ENCODE measurements at places on chromosomes 12 and 14.

DNA sequence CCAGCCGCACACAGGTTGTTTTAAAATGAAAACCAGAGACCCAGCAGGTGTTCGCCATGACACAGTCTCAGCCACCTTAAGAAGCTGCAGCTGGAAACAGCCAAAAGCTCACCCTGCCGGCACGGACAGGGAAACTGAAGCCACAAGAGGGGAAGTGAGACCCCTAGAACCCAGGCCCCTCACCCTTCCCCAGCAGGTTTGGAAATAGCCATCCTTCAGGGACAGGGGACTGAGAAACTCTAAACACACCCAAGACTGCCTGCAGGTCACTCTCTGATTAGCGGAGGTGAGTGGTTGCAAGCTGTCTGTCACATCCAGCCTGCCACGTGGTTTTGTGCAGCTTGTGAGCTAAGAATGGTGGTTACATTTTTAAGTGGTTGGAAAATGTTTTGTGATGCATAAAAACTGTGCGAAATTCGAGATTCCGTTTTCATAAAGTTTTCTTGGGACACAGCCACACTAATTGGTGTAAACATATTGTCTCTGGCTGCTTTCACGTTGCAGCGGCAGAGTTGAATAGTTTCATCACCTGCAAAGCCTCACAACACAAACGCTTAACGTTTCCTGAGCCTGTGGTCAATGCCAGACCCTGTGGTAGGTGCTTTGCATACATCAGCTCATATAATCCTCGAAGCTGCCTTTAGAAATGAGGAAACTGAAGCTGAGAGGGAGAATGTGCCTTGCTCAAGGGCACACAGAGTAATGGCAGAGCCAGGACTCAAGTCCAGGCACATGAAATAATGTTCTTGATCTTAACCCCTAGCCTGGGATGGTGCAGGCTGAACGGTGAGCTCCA is 1.7 kb upstream of the SELPLG start:
- DNase-seq = peak; percentile 35

- no peak for DNase-seq
Measured at GRCh38 chr14:96299441-96299840, 43.4 kb downstream of the BDKRB1 start.

DNA sequence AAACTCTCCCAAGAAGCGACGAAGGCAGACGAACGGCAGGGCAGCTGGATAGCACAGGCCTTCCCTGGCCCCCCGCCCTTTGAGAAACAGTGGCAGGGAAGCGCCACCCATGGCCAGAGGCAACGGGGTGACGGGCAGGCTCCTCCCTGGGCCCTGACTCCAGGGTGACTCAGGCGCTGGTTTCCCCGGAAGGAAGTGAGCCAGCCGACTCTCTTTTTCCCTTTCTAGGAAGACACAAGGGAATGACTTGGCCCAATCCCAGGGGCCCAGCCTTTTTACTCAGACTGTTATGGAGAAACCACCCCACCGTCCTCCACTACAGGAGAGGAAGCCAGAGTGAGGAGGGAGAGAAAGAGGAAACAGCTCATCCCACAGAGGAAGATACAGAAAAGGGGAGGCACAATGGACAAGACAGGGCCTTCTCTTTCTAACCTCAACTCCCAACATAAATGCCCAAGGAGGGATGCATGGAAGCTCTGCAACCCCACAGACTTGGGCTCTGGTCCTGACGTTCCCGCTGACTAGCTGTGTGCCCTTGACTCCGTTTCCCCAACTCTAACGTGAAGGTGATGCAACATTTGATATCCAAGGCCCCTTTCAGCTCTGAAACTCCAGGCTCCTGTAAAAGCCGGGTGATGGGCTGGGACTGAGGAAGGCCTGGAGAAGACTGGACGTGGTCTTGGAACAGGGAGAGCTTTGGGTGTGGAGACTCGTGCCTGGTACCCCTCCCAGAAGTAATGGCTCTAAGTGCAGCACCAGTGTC is 27.9 kb downstream of the ACTN1 start:
- peak; percentile 29 for DNase-seq

GRCh38 chr12:95674631-95675030 is 115.9 kb downstream of the NTN4 start:
- DNase-seq = peak; percentile 10

GRCh38 chr12:29582677-29583272 is 85.3 kb upstream of the OVCH1 start:
- DNase-seq = no peak

DNA sequence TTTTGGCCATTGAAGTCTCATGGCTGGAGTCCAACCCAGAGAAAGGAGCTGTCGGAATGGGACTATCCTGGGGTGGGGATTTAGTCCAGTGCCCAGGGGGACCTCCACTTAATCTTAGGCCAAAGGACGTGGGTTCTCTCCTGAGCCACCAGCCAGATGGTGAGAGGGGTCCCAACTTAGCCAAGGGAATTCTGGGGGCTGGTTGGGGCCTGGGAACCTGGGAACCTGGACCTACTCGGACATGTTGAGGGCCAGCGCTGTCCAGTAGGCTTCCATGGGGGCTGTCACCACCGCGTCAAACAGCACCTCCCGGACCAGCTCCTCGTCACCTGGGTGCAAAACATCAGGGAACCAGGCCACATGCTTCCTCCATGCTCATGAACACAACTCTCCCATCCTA is 33.4 kb downstream of the LRTM2 start:
- DNase-seq = no peak

DNA sequence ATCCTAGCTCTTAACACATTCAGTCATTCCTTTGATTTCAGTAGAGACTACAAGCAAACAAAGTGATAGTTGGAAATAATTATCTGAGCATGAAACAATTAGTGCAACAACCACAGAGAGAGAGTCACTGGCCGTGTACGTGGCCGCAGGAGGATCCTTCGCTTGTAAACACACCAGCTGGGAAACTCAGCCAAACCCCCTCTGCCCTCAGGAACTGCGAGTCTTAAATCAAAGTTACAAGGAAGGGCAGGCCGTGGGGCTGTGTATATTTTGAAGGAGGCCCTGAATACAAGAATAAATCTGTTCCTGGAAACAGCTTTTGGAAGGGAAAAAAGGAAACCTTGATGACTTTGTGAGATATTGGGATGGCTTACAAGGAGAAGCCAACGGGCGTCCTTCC is 164.5 kb downstream of the ANO2 start:
- DNase-seq = no peak

- peak; percentile 66 for DNase-seq
Measured at GRCh38 chr14:68627868-68628604, 164.8 kb downstream of the ZFP36L1 start.

DNA sequence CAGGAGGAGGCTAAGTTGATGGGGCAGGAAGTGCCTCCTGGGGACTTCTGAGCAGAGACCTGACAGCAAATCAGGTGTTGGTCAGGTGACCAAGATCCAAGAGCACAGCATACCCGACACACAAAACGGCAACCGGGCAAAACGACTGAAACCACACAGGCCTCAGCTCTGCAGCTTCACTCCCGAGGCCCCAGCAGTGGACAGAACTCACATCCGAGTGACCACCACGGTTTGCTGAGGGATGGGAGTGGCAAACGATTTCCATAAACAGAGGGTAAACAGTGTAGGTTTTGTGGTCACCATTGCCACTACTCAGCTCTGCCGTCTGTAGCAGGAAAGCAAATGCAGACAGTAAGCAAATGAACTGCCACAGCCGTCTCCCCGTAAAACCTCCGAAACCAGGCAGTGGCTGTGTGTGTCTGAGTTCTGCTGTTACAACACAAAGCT is 14.4 kb downstream of the CHFR start:
- DNase-seq = no peak

- no peak for DNase-seq
Measured at GRCh38 chr14:90452366-90452765, 55.5 kb downstream of the CALM1 start.

- DNase-seq = peak; percentile 96
Measured at GRCh38 chr14:100213956-100214769, 24.8 kb upstream of the YY1 start.

DNA sequence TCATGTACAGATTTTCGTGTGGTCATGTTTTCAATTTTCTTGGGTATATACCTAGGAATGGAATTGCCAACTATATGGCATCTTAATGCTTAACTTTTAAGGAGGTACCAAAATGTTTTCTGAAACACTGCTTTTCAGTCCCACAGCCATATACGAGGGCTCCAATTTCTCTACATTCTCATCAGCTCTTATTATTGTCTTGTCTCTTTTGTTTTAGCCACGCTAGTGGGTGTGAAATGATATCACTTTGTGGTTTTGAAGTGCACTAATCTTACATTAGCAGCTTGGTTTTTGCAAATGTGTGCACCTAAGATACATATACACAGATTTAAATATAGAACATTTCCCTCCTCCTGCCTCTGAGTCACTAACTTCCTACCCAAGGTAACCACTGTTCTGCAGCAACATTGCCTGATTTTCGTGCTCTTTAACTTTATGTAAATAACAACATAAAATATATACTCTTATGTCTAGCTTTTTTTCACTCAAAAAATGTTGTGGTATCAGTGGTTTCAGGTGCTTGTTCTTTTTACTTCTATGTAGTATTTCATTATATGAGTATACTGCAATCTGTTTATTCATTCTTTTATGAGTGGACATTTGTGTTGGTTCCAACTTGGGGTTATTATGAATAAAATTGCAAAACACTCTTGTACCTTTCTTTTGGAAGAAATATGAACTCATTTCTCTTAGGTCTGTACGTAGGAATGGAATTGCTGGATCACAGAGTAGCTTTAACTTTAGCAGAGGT is 73.1 kb downstream of the ZFP36L1 start:
- no peak for DNase-seq

- DNase-seq = no peak
Measured at GRCh38 chr12:49902399-49903350, 1.0 kb downstream of the FAIM2 start.

GRCh38 chr14:105979446-105979845 is 453.1 kb downstream of the TMEM121 start:
- no peak for DNase-seq

- DNase-seq = no peak
Measured at GRCh38 chr14:71117839-71118743, 210.8 kb downstream of the PCNX1 start.

DNA sequence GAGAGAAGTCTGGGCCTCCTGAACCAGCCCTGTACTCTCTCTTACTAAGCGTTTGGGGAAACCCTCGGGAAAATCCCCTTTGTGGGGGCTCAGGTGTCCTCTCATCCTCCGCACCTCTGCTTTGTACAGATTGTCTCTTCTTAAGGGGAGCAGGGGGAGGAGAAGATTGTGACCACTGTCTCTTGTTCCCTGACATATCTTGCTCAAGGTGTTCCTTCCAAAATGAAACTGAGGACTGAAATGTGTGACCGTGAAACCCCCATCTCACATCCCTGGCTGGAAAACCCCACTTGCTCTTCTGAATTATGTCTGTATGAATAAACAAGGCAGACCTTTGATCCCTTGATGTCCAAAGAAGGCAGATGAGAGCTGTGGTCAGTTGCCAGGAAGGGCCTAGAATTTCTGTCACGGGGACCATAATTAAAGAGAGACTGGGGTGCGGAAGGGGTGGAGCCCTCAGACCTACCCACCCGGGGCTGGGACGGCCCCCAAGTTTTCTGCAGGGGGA is 369.8 kb downstream of the AACS start:
- no peak for DNase-seq

DNA sequence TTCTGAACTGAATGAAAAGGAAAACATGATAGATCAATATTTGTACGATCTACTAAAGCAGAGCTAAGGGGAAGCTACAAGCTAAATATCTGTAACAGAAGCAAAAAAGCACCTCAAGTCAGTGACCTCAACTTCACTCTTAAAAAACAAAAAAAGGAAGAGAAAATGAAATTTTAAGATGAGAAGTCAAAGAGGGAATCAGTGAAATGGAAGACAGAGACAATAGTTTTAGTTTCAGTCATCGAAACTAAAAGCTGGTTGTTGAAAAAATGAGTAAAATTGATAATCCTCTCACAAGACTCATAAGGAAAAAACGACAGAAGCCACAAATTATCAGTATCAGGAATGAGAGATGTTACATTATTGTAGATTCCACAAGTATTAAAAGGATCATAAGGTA is 11.9 kb upstream of the SLC2A13 start:
- no peak for DNase-seq

- DNase-seq = no peak
Measured at GRCh38 chr12:103687253-103687652, 100.2 kb downstream of the STAB2 start.

- DNase-seq = no peak
Measured at GRCh38 chr14:50622978-50623377, 45.1 kb downstream of the SAV1 start.

DNA sequence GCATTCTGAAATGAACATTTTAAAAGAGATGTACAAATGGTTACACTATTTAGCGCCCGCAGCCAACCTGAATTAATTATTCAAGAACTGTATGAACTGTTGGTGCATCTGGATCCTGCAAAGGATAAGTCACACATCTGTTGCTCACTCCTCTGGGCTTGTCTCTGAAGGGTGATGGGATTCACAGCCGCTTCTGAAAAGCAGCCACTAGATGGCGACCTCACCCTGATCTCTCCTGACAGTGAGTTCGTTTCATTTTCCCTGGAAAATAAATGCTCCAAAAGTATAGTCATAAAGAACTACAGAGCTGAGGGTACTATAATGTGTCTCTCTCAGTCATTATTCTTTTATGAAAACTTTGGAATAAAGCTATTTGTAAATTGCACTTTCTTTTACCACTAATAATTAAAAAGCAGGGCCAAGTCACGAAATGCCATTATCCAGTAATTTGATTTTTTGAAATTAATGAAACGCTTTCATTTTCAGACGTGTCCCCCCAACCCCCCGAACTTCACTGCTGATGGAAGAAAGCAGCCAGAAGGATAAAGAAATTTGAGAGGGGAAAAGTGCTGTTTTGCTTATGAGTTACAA is 789.6 kb downstream of the NRXN3 start:
- DNase-seq = peak; percentile 71

- no peak for DNase-seq
Measured at GRCh38 chr14:84806622-84807021, 723.3 kb upstream of the FLRT2 start.

GRCh38 chr12:67523538-67523937 is 125.0 kb upstream of the DYRK2 start:
- DNase-seq = no peak

DNA sequence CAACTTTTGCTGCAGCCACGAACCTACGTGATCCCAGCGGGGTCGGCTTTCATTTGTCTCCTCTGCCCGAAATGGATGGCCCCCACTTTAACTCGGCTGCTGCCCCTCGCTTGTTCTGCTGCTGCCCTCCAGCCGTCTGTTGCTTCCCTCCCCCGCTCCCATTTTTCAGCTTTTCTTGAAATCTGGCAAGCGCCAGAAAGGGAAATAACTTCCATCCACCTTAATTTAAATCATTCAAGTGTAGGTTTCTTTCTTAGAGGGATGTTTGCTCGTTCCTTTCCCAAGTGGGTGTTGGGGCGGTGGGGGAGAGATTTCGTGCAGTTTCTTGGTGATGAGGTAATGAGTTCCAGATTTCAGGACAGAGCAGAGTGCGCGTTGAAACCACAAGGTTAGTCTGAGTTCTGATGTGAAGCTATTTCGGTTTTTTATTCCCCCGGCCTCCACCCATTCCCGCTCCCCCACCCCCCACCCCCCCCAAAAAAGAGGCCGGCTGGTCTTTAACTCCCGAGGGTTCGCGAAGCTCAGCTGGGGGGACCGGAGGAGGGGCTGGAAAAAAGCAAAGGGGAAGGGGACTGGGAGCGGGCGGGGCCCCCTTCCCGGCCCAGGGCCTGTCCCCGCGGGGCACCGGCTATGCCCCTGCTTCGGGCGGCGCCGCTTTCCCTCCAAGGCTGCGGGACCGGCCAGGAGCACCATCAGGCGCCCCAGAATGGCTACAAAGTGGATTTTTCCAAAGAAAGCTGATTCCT is 2.2 kb upstream of the ZFP36L1 start:
- peak; percentile 57 for DNase-seq

GRCh38 chr14:102949801-102950451 is 27.5 kb downstream of the AMN start:
- peak; percentile 87 for DNase-seq

- no peak for DNase-seq
Measured at GRCh38 chr14:73744175-73744867, 30.1 kb upstream of the PNMA1 start.
